ENCODE measurements at places on chromosomes 13 and 19.

DNA sequence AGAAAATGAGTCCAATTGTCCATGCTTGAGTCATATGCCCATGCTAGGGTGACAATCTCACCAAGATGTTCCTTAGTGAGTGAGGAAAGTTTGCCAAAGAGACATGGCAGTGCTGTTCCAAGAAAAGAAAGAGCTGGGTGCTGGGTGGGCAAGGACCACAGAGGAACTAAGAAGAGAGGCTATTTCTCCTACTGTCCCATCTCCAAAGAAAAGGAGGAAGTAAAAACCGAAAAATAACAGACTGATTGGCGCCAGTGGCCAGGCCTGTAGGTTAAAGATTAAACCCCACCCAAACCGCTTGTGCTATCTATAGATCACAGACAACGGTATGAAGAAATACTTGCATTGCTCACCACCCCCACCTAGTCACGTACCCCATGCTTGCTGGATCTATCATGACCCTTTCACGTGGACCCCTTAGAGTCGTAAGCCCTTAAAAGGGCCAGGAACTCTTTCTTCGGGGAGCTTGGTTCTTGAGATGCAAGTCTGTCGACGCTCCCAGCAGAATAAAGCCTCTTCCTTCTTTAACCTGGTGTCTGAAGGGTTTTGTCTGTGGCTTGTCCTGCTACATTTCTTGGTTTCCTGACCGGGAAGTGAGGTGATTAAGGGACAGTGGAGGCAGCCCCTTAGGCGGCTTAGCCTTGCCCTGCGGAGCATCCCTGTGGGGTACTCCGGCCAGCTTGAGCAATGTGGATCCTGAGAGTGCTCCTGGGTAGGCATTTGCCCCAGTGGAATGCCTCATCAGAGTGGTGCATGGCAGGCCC, 606.5 kb downstream of the UQCRFS1 start:
- DNase-seq: no peak

DNA sequence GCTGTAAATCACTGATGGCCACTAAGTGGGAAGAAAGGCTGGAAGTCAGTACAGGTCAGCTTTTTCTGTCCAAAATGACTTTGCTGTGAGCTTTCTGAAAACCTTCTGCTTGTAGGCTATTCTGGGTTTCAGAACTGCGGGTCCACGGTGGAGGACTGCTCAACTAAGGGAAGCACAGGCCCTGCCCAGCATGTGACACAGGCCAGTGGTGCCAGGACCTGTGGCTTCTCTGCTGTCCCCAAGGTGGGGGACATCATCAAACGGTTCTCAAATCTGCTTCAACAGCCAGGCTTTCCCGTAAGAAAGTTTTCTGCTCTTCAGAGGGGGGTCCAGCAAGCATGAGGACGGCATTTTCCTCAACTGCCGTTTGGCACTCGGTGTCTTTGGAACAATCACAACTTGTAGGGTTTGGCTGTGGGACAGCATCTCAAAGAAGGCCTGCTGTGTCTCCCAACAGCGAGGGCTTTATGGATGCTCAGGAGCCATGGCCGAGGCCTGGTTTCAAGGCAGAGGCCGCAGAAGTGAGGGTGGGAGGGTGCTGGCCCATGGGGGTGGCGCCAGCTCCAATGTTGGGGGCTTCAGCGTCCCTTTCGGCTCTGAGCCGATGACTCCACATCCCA, 3.8 kb downstream of the SGTA start:
- no peak for DNase-seq

- no peak for DNase-seq
Measured at GRCh38 chr13:55483626-55484158, 1657.0 kb upstream of the PRR20A start.

DNA sequence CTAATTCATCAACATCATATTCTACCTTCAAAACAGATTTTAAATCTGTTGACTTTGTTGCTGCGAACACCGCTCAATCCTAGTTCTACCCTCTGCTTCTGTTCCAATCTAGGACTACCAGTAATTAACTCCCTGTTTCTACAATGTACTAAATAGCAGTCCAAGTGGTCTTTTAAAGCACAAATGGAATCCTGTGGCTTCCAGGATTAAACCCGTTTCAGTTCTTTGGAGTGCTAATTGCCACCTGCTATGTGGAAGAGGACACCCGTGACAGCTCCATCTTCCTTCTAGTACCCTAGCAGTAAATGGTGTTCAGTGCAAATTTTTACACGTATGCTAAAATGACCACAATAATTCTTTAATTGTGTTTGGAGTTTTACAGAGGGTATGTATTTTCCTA, 232.1 kb downstream of the TDRD3 start:
- no peak for DNase-seq

DNA sequence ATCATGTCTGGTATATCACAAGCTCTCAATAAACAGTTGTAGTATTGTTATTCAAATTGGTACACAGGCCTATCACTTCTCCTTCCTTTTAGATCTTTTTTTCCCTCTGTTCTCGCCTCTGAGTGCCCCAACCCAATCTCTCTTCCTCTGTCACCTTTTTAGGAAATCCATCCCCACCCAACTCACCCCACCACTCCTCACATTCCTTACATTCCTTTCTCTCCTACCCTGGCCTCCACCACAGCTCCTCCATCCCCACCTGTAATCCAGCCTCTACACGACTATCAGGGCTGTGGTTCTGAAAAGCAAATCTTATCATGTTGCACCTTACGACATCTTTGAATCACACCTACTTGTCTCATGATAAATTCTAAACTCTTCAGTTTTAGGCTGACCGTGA, 545.4 kb upstream of the GPC6 start:
- DNase-seq: no peak

DNA sequence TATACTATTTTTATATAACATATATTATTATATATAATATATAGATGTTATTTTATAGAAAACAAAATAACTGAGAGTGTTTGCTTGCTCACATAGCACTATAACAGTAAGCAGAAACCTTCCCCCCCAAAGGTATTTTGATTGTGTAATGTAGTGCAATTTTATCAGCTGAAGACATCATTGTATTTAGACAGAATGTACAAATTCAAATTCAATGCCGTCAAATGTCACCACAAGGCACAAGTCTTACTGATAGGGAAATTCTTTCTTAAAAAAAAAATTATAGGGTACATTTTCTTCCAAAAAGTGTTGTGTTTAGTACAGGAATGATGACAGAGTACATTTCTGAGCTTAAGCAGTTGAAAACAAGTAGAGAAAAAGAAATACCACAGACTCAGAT, 1147.1 kb upstream of the SPRY2 start:
- no peak for DNase-seq

- no peak for DNase-seq
Measured at GRCh38 chr13:30457306-30457891, 8.3 kb downstream of the HMGB1 start.

- DNase-seq: peak; percentile 84
Measured at GRCh38 chr19:17333611-17334413, 843 bp downstream of the ANO8 start.

DNA sequence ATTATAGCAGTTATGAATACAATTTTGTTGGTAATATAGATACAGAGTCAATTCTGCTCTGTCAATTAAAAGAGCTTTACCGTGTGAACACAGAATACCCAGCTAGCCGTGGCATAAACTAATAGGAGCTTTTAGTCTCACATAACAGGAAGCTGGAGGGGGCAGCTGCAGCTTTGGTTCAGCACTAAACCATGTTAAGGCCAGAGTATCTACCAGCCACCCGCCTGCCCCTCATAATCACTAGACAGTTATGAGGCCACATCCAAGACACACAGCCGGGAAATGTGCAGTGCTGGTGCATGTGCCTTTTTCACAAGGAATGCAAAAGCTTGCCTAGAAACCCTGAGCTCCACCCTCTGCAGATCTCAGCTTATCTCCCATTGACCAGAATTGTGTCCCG, 62.3 kb downstream of the SGCG start:
- DNase-seq: no peak

DNA sequence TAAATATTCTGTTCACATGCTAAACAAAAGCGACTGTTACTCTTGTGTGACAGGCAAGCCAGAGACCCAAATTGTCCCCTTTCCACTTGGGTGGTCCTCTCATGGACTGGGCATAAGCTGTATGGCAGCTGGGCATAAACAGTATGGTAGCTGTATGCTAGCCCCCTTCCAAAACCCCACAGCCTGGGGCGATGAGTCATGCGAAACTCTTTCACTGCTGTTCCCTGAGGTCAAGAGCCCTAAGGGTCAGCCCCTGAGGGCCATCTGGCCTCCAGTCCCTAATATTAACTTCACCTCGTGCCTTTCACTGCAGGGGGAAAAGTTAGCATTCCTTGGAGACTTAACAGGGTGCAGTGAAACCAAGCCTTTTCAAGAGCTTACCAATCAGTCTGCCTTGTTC, 45.6 kb upstream of the ZNF562 start:
- no peak for DNase-seq

GRCh38 chr13:40460116-40460515, 206.3 kb downstream of the FOXO1 start:
- no peak for DNase-seq

- no peak for DNase-seq
Measured at GRCh38 chr13:110643324-110643723, 28.0 kb downstream of the NAXD start.

DNA sequence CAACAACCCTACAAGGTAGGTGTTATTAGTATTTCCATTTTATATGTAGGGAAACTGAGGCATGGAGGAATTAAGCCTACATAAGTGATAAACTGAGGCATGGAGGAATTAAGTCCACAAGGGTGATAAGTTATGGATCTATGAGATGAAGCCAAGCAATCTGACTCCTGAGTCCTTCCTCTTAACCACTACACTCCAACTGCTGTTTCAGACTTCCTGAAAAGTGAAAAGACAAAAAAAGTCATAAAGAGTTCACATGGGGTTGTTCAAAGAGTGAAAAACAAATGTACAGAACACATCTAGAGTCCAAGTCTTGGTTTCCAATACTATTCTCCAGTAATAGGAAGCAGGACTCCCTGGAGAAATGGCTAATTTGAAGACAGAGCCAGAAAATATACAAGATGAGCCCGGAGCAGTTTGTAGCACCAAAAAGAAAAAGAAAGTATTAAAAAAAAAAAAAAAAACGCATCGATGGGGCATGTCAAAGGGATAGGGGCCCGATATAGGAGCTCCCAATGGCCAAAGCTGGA, 12.1 kb downstream of the CRYL1 start:
- DNase-seq: no peak

GRCh38 chr19:49513746-49514118, 1.3 kb downstream of the FCGRT start:
- no peak for DNase-seq

DNA sequence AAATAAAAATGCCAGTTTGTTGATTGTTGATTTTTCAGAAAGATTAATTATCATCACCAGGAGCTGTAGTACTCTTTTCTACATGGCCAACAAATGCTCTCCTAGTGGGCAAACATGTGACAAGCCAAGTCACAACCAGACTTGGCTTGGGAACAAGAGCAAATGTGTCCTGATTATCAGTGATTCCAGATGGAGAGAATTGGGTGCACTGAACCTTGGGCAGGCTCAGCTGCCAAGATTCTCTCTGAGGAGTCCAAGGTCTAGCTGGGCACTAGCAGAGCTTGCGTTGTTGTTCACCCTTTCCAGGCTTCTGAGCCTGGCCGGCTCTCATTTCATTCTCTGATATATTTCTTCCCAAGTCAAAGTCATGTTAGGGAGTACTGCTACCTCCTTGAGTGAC, 27.3 kb upstream of the GPI start:
- DNase-seq: no peak

DNA sequence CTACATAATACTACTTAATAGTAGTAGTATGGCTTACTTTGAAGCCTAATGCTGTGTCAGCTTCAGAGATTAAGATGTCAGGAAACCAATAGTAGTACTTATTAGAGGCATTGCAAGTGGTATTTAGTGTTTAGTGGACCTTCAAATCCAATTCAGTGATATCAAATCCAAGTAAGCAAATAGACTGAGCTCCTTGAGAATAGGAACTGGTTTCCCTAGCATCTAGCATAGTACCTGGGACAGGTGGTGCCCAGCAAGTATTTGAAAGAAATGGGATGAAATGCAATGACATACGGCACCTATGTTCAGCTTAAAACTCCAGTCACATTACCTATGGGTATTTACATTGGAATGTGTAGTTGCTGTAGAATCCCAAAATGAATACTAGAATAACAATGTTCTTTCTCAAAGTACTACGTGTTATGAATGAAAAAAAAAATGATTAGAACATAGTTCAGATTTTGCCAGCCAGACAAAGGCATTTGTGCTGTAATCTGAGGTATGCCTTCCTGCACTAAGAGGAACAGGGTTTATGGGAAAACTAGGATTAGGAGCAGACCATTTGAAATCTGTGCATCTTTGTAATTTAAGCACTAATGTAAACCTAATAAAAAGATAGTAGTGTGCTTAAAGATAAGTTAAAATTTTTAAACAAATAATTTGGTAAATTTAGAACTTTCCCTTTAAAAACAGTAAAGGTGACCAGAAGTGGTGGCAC, 17.1 kb downstream of the LSM14A start:
- no peak for DNase-seq

DNA sequence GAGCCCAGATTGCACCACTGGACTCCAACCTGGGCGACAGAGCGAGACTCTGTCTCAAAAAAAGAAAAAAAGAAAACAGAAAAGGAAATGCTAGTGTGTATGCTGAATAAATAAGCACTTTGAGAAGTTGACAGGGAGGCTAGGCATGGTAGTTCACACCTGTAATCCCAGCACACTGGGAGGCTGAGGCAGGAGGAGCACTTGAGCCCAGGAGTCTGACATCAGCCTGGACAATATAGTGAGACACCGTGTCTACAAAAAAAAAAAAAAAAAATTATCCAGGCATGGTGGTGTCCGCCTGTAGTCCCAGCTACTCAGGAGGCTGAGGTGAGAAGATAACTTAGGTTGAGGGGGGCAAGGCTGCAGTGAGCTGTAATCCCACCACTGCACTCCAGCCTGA, 19.1 kb upstream of the LDLR start:
- DNase-seq: no peak

Measured in stimulated activated CD4-positive, alpha-beta T cell treated with anti-CD3 and anti-CD28 coated beads, Interleukin-4, amount 100 ng/mL, for 4 hours (primary cell).